ENCODE measurements at places on chromosomes 7 and 10. TPM values are rescaled to one million over a fixed set of nuclear protein-coding genes. Genes with fewer than 3 reads are reported as not detected.

The SH2B2 gene
- 11.6 TPM for total RNA-seq

The TMEM130 gene
- 7.8 TPM for total RNA-seq

The TBXAS1 gene
- not detected for total RNA-seq

The CPA1 gene
- total RNA-seq: not detected

The IFIT1B gene
- total RNA-seq: not detected

The TMEM213 gene
- not detected for total RNA-seq

The SNCG gene
- total RNA-seq: 431 TPM

The ADAM22 gene
- total RNA-seq: 91.9 TPM

The CYP26C1 gene
- 0.10 TPM for total RNA-seq

The MMRN2 gene
- total RNA-seq: 5.4 TPM

The KIF11 gene
- total RNA-seq: 7.2 TPM

DNA sequence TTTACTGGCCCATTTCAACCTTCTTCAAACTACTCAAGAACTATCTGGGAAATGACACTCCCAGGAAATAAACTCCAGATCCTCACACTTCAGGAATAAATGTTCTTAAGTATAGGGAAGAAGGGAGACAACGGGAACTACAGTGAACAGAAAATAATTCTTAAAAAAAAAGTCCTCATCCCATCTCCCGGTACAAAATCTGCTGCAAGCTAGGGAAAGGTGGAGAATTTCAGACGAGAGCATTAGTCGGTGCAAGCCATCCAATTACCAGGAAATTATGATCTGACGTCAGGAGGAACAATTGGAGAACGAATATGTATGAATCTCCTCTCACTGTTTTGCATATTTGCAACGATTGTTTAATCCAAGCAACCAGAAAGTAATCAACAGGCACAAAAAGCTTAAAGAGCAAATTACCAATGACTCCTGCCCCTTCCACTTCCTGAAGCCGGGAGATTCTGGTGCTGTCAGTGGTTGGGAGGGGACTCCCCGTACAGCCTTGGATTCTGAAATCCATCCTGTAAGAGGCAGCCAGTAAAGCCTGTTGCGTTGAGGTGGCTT lies 15.1 kb upstream of the GATA3 start:
- peaks cover 61% of the 10 kb centered on the region for H3K27me3 ChIP-seq
- no peaks in the 10 kb centered on the region for H3K36me3 ChIP-seq
- no peak for DNase-seq
- H3K4me3 ChIP-seq: no peak overlapping the region

GRCh38 chr7:36002900-36003299 lies 150.2 kb upstream of the EEPD1 start:
- H3K4me1 ChIP-seq: peaks cover 2% of the 10 kb centered on the region
- H3K4me3 ChIP-seq: no peak overlapping the region
- no peak for DNase-seq
- no peaks in the 10 kb centered on the region for H3K27me3 ChIP-seq
- H3K27ac ChIP-seq: no peak overlapping the region

- H3K36me3 ChIP-seq: no peaks in the 10 kb centered on the region
- H3K27me3 ChIP-seq: peaks cover 3% of the 10 kb centered on the region
- H3K4me1 ChIP-seq: peaks cover 22% of the 10 kb centered on the region
Observed at GRCh38 chr7:6172224-6172909, 100.1 kb downstream of the CYTH3 start.

GRCh38 chr10:35400595-35401268 lies 64.4 kb downstream of the CCNY start:
- H3K36me3 ChIP-seq: no peaks in the 10 kb centered on the region
- no peak overlapping the region for H3K27ac ChIP-seq
- no peak overlapping the region for H3K4me3 ChIP-seq
- H3K27me3 ChIP-seq: peaks cover 13% of the 10 kb centered on the region

GRCh38 chr10:1278306-1278705 lies 222.1 kb downstream of the WDR37 start:
- peaks cover 1% of the 10 kb centered on the region for H3K4me1 ChIP-seq
- no peak overlapping the region for H3K27ac ChIP-seq
- DNase-seq: no peak
- H3K4me3 ChIP-seq: no peak overlapping the region

GRCh38 chr7:45267262-45267661 lies 109.7 kb downstream of the RAMP3 start:
- no peak for DNase-seq
- H3K27me3 ChIP-seq: no peaks in the 10 kb centered on the region
- H3K4me1 ChIP-seq: no peaks in the 10 kb centered on the region
- H3K27ac ChIP-seq: no peak overlapping the region
- H3K36me3 ChIP-seq: no peaks in the 10 kb centered on the region

GRCh38 chr10:96606946-96607345 lies 20.1 kb upstream of the TM9SF3 start:
- peaks cover 6% of the 10 kb centered on the region for H3K27me3 ChIP-seq
- no peak overlapping the region for H3K27ac ChIP-seq
- no peak for DNase-seq
- peaks cover 9% of the 10 kb centered on the region for H3K4me1 ChIP-seq

- H3K27me3 ChIP-seq: no peaks in the 10 kb centered on the region
- H3K36me3 ChIP-seq: no peaks in the 10 kb centered on the region
- no peak overlapping the region for H3K27ac ChIP-seq
- no peak for DNase-seq
Observed at GRCh38 chr7:86908948-86909347, 150.5 kb downstream of the ELAPOR2 start.

GRCh38 chr7:2737771-2738540 lies 50.0 kb downstream of the AMZ1 start:
- H3K27me3 ChIP-seq: peaks cover 5% of the 10 kb centered on the region
- no peak overlapping the region for H3K4me3 ChIP-seq
- H3K36me3 ChIP-seq: peaks cover 8% of the 10 kb centered on the region
- H3K4me1 ChIP-seq: peaks cover 24% of the 10 kb centered on the region

DNA sequence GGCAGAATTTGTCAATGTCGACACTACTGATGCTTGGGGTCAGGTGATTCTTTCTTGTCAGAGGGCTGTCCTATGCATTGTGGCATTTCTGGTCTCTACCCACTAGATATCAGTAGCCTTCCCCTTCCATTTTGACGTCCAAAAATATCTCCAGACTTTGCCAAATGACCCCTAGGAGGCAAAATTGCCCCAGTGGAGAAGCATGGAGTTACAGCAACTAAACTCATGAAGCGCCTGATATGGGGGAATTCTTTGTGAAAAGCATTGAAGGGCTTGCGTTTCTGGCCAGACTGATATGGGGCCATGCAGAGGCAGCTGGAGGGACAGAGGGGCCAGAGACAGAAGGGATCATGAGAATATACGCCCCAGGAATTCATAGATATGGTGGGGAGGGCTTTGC lies 43.6 kb downstream of the ADRB1 start:
- peaks cover 3% of the 10 kb centered on the region for H3K27me3 ChIP-seq
- no peaks in the 10 kb centered on the region for H3K36me3 ChIP-seq
- H3K27ac ChIP-seq: no peak overlapping the region

GRCh38 chr7:112422842-112423496 lies 27.3 kb upstream of the IFRD1 start:
- DNase-seq: peak; percentile 73
- peak overlapping the region; percentile 78 for H3K27ac ChIP-seq

- no peaks in the 10 kb centered on the region for H3K36me3 ChIP-seq
- H3K27me3 ChIP-seq: peaks cover 2% of the 10 kb centered on the region
- no peak overlapping the region for H3K27ac ChIP-seq
- no peak for DNase-seq
- H3K4me1 ChIP-seq: peaks cover 26% of the 10 kb centered on the region
Observed at GRCh38 chr7:127941476-127942210, 89.6 kb downstream of the LRRC4 start.

- no peak for DNase-seq
- H3K27ac ChIP-seq: no peak overlapping the region
- H3K4me1 ChIP-seq: no peaks in the 10 kb centered on the region
- H3K4me3 ChIP-seq: no peak overlapping the region
Observed at GRCh38 chr7:154843670-154844237, 159.2 kb downstream of the PAXIP1 start.

DNA sequence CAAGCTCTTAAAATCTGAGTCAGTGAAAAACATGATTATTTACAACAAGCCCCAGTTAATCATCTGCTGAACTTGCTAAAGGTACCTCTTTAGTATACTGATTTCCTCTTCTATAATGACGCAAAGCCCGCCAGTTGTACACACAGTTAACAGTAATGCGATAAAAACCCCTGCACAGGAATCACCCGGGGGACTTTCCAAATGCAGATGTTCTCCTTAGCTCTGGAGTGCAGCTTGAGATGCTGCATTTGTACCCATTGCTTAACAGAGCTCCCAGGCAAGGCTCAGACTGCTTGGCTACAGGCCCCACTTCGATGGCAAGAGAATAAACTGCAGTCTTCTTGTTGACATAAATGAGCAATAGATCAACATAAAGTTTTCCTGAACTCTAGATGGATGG lies 279.6 kb upstream of the HGF start:
- peaks cover 2% of the 10 kb centered on the region for H3K27me3 ChIP-seq
- H3K4me1 ChIP-seq: peaks cover 20% of the 10 kb centered on the region
- no peak overlapping the region for H3K4me3 ChIP-seq
- H3K36me3 ChIP-seq: no peaks in the 10 kb centered on the region

- H3K27ac ChIP-seq: no peak overlapping the region
- peaks cover 11% of the 10 kb centered on the region for H3K27me3 ChIP-seq
- peak overlapping the region; percentile 85 for H3K4me3 ChIP-seq
- H3K36me3 ChIP-seq: peaks cover 5% of the 10 kb centered on the region
- no peak for DNase-seq
Observed at GRCh38 chr10:13892001-13892491, 305.3 kb downstream of the PRPF18 start.

DNA sequence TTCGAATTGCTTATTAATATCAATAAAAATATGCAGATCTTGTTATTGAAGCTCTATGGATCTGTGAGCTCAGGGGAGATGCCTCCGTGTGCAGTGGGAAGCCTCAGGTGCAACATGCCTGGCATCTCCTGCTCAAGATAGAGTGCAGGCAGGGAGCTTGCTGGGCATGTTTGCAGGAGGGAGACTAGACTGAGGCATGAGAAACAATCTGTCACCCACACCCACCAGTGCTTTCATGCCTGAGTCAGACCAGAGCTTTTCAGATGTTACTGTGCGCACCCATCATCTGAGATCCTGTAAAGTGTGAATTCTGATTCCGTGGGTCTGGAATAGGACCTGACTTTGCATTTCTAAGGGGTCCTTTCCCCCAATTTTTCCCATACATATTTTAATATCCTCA lies 62.0 kb downstream of the ZNF33B start:
- no peaks in the 10 kb centered on the region for H3K36me3 ChIP-seq
- H3K4me3 ChIP-seq: no peak overlapping the region
- no peak for DNase-seq
- H3K27ac ChIP-seq: no peak overlapping the region

DNA sequence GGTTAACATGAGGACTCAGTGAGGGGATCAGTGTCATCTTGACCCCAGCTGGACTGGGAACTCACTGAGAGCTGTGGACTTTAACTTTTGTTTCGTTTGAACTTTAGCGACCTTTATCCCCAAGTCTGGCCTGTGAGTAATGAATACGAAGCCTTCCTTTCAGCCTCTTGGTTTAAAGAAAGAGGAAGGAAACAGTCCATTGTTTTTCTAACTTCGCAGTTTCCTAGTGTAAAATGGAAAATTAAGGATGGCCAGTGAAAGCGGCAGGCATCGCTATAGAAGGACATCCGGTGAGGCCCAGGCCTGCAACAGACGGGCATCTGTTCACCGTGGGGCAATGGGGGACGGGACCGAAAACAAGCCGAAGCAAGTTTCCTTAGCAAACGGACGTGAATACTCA lies 44.1 kb upstream of the ADO start:
- no peaks in the 10 kb centered on the region for H3K4me1 ChIP-seq
- no peak for DNase-seq
- no peak overlapping the region for H3K4me3 ChIP-seq
- no peaks in the 10 kb centered on the region for H3K36me3 ChIP-seq
- no peak overlapping the region for H3K27ac ChIP-seq
- H3K27me3 ChIP-seq: peaks cover 7% of the 10 kb centered on the region

- peaks cover 6% of the 10 kb centered on the region for H3K4me1 ChIP-seq
- no peak overlapping the region for H3K4me3 ChIP-seq
- DNase-seq: no peak
- no peaks in the 10 kb centered on the region for H3K36me3 ChIP-seq
Observed at GRCh38 chr10:88256013-88256680, 327.0 kb downstream of the RNLS start.

GRCh38 chr7:125563964-125564529 lies 634.4 kb upstream of the POT1 start:
- peak overlapping the region; percentile 81 for H3K4me3 ChIP-seq
- H3K4me1 ChIP-seq: peaks cover 8% of the 10 kb centered on the region
- no peaks in the 10 kb centered on the region for H3K36me3 ChIP-seq
- DNase-seq: peak; percentile 40

- peaks cover 32% of the 10 kb centered on the region for H3K4me1 ChIP-seq
- H3K27me3 ChIP-seq: peaks cover 16% of the 10 kb centered on the region
- H3K36me3 ChIP-seq: no peaks in the 10 kb centered on the region
- peak overlapping the region; percentile 82 for H3K27ac ChIP-seq
- H3K4me3 ChIP-seq: peak overlapping the region; percentile 98
- no peak for DNase-seq
Observed at GRCh38 chr10:80455461-80456349, 1.6 kb downstream of the TSPAN14 start.

DNA sequence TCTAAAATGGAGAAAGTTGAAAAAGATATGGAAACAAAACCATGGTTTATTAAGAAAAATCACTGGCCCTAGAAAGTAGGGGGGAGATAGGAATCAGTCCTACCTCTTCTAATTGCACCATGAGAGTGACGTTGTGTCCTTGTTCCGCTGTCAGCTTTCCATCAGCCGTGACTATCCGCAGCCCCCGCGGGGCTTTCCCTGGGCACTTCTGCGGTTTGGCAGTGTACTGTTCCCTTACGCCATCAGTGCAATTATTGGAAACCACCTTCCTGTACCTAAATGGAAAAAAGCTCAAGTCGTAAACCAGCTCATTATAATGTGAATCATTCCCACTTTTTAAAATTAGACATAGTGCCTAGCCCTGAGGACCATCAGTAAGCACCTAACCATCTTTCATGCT lies 512.2 kb downstream of the SORCS1 start:
- no peaks in the 10 kb centered on the region for H3K36me3 ChIP-seq
- H3K4me1 ChIP-seq: peaks cover 21% of the 10 kb centered on the region
- no peaks in the 10 kb centered on the region for H3K27me3 ChIP-seq
- DNase-seq: peak; percentile 63
- peak overlapping the region; percentile 19 for H3K4me3 ChIP-seq

DNA sequence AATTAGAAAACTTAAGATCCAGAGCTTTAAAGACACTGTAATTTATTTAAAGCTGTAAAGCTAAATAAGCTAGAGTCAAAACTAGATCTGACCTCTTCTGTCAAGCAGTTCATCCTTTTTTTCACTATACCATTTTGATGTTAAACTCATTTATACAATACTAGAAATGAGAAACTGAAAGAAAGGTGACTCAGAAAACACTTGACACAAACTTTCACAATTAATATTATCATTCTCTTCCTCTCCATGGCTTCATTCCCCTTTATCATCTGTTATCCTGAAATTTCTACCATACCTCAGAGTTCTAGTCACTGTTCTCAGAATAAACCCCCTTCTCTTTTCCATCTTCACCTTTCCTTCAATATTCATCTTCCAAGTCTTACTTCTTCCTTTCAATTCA lies 1.3 kb downstream of the FIGNL1 start:
- H3K27me3 ChIP-seq: no peaks in the 10 kb centered on the region
- no peak for DNase-seq
- no peaks in the 10 kb centered on the region for H3K36me3 ChIP-seq
- H3K4me1 ChIP-seq: peaks cover 4% of the 10 kb centered on the region
- H3K27ac ChIP-seq: no peak overlapping the region

- no peak overlapping the region for H3K4me3 ChIP-seq
- H3K36me3 ChIP-seq: no peaks in the 10 kb centered on the region
- DNase-seq: no peak
- no peak overlapping the region for H3K27ac ChIP-seq
- H3K27me3 ChIP-seq: no peaks in the 10 kb centered on the region
Observed at GRCh38 chr7:81447351-81447952, 322.4 kb downstream of the HGF start.

All from glutamatergic neuron (in vitro differentiated cells).